ENCODE measurements at places on chromosomes 5 and 9. TPM values are rescaled to one million over a fixed set of nuclear protein-coding genes. Genes with fewer than 3 reads are reported as not detected.

GRCh38 chr5:138944527-138945322 is 69.6 kb upstream of the LRRTM2 start:
- no peak for DNase-seq
- no peak overlapping the region for H3K27ac ChIP-seq
- H3K4me1 ChIP-seq: peaks cover 8% of the 10 kb centered on the region
- H3K27me3 ChIP-seq: no peaks in the 10 kb centered on the region
- H3K36me3 ChIP-seq: no peaks in the 10 kb centered on the region
- H3K4me3 ChIP-seq: no peak overlapping the region

GRCh38 chr5:122089096-122090013 is 11.3 kb upstream of the LOX start:
- no peak overlapping the region for H3K27ac ChIP-seq
- no peaks in the 10 kb centered on the region for H3K36me3 ChIP-seq
- DNase-seq: no peak
- peaks cover 2% of the 10 kb centered on the region for H3K4me1 ChIP-seq
- H3K4me3 ChIP-seq: no peak overlapping the region
- peaks cover 11% of the 10 kb centered on the region for H3K27me3 ChIP-seq

DNA sequence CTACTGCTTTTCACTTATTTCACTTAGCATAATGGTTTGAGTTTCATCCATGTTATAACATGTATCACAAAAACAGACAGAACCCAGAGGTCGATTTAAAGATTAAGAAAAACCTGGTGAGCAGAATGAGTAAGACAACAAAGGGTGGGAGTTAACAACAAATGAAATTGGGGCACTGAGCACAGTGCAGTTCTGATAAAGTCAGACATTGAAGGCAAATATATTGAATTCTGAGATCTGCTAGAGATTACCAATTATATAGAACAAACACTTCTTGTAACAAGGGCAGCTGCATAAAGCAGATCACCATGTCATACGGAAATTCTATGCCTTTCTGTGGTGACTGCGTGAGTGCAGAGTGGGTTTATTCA is 517.3 kb upstream of the RORB start:
- no peak overlapping the region for H3K27ac ChIP-seq
- H3K27me3 ChIP-seq: no peaks in the 10 kb centered on the region
- no peaks in the 10 kb centered on the region for H3K36me3 ChIP-seq
- DNase-seq: no peak

GRCh38 chr5:150780816-150781221 is 2.3 kb downstream of the SMIM3 start:
- H3K27ac ChIP-seq: peak overlapping the region; percentile 63
- H3K4me1 ChIP-seq: peaks cover 61% of the 10 kb centered on the region
- DNase-seq: no peak
- H3K27me3 ChIP-seq: no peaks in the 10 kb centered on the region
- H3K36me3 ChIP-seq: peaks cover 33% of the 10 kb centered on the region

- no peaks in the 10 kb centered on the region for H3K36me3 ChIP-seq
- no peak overlapping the region for H3K4me3 ChIP-seq
- no peak overlapping the region for H3K27ac ChIP-seq
- H3K4me1 ChIP-seq: no peaks in the 10 kb centered on the region
- H3K27me3 ChIP-seq: peaks cover 24% of the 10 kb centered on the region
Observed at GRCh38 chr5:149333711-149334443, 11.4 kb upstream of the GRPEL2 start.

The DRD1 gene
- not detected for total RNA-seq

The NRARP gene
- total RNA-seq: 9.3 TPM

All from activated T-helper 2 cell treated with anti-CD3 and anti-CD28 coated beads, Interferon-gamma antibody, Interleukin-2, Interleukin-4, amounts not matched to agents 10 μg/mL and 5 μg/mL and 100 μg/mL, durations not matched to agents 14 hours and 24 hours and 36 hours (primary cell).